AG08395 (cell line): ENCODE measurements at places on chromosomes 16 and 17.

GRCh38 chr17:62871291-62871690, 63.2 kb upstream of the MARCHF10 start:
- no peak for DNase-seq

GRCh38 chr17:61073799-61074513, 325.7 kb upstream of the TBX2 start:
- peak; percentile 3 for DNase-seq

- DNase-seq, result peak; percentile 96
These were observed 10.6 kb downstream of the CNTD1 start for GRCh38 chr17:42809250-42809649.

DNA sequence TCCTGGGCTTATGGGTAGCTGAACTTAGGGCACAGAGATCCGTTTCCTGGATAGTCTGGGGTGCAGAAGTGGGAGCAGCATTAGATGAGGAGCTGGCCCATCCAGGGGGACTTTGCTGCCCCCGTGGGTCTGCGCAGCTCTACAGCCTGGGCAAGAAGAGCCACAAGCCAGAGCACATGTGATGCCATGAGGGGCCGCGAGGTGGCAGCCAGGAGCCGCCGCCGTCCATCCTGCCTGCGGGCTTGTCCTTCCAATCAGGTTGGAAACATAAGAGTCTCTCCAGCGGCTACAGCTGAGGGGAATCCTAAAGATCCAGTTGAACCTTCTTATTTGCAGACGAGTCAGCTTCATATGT, 21.9 kb downstream of the C1QTNF1 start:
- DNase-seq, result peak; percentile 77

DNA sequence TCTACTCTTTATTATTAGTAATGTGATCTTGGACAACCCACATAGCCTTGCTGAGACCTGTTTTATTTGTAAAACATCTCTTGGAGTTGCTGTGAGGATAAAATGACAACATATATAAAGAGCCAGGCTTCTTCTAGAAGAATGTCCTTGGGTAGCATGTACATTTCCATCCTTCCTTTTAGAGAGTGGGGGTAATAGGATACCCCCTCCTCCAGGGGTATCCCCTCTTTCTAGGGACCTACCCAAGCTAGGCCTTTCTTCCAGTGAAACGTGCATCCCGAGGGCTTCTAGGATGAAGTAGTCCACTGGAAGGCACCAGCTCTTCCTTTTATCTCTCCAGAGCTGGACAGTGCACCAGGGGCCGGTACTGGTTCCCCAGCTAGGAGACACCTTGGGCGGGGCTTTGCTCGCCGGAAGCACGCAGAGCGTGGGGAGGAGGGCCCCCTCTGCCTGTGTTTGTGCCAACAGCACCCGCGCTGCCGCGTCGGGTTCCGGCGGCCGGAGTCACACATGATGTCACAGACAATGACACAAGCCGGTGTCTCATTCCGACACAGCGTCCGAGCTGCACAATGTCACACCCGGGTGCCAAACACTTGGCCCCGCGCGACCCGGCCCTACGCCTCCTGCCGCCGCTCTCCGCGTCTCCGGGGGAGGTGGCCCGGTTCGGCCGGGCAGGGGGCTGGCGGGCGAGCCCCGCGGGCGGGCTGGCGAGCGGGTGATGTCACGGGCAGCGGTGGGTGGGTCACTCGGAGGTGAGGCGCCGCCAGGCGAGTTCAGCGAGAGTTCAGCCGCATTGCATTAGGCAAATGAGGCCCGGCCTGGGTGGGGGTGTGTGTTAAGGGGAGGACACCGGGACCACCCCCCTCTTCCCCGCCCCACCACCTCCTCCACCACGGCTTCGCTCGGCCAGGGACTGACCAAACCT, 23.4 kb downstream of the GJD3 start:
- peak; percentile 82 for DNase-seq

GRCh38 chr16:27838536-27839175, 224.9 kb downstream of the GSG1L start:
- DNase-seq, result no peak

- no peak for DNase-seq
These were observed 7.0 kb downstream of the VAC14 start for GRCh38 chr16:70793851-70794502.

GRCh38 chr16:58249388-58249779, 45.4 kb downstream of the PRSS54 start:
- no peak for DNase-seq

DNA sequence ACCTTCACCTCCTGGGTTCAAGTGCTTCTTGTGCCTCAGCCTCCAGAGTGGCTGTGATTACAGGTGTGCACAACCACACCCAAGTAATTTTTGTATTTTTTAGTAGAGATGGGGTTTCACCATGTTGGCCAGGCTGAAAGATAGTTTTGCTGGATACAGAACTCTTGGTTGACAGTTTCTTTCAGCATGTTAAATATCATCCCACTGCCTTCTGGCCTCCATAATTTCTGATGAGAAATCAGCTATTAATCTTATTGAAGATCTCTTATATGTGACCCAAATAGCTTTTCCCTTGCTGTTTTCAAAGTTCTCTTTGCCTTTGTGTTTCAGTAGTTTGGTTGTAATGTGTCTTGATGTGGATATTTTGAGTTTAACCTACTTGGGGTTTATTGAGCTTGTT, 50.3 kb upstream of the BRD7 start:
- no peak for DNase-seq

GRCh38 chr17:71200597-71200996, 920.2 kb upstream of the SOX9 start:
- DNase-seq, result no peak

- no peak for DNase-seq
These were observed 23.4 kb upstream of the SKAP1 start for GRCh38 chr17:48453447-48453846.

DNA sequence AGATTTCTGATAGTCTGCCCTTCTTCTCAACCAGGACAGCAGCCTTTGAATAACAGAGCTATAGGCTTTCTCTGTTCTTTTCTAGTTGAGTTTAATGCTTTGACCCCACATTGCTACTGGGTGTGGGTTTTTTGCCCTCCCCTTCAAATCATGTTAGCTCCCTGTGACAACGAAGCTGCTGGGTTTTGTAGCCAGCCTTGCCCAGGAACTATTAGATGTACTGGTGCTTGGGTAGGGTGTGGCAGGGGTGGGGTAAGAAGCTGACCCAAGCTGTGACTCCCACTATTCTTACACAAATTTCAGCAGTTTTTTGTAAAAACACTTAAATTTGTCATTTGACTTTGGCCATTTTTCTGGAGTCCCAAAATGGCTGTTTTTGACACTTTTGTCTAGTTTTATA, 69.7 kb downstream of the NLK start:
- no peak for DNase-seq

- no peak for DNase-seq
These were observed 387.5 kb downstream of the UTP18 start for GRCh38 chr17:51647826-51648225.

- DNase-seq, result no peak
These were observed 333.0 kb upstream of the C16orf82 start for GRCh38 chr16:26733710-26734109.

DNA sequence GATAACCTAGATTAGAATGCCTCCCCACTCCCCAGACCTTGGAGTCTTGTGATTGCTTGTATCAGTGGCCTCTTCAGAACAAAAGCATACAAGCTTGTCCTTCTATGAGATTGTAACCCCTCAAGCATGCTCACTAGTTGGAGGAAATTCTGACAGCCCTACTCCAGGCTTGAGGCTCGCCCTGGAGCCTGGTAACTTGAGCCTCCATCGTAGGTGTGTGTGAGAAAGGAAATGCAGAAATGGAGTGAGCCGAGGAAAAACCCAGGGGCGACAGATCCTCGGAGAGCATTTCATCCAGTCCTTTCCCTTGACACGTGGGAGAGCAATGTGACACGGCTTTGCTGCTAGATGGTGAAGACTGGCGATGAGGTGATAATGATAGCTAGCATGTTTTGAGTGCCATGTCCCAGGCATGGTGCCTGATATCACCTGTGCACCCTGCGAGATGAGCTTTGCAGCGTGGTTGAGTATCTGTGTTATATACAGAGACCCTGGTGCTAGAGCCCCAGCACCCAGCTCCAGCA, 31.2 kb downstream of the GNAO1 start:
- no peak for DNase-seq

DNA sequence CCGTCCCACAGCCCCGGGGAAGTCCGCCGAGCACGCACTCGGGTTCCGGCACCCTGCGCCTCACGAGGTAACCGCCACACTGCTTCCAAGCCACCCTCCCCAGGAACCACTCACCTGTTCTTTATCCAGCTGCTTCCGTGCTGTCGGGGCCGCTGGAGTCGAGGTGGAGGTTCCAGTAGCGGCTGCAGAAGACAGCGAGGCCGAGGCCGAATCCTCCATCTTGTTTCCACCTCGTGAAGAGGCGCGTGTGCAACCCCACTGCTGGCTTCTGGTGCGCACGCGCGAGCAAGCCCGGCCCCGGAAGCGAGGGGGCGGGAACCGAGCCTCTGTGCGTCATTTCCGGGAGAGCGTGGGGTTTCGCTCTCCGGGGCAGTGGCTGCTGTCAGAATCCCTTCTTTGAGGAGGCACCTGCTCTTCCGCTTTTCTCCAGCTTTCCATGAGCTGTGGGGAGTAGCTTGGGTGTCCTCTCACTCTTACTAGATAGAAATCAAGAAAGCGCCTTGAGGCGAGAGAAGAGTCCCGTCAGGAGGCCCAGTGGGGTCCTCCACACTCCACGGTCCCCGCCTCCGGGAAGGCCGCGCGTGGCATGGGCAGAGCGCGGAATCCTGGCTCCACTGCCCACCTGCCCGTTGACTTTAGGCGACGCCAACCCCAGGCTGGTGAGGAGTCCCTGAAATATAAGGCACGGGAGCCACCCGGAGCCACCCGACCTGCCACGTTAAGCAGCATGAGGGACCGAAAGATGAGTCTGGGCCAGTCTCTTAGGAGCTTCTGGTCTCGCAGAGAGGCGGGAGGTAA, at the start of gene RSL1D1:
TSS of gene RSL1D1 (minus strand) at position 249 of the 798 bp plus-strand sequence. CDS start at position 219, 30 bp downstream.
- DNase-seq, result peak; percentile 100

DNA sequence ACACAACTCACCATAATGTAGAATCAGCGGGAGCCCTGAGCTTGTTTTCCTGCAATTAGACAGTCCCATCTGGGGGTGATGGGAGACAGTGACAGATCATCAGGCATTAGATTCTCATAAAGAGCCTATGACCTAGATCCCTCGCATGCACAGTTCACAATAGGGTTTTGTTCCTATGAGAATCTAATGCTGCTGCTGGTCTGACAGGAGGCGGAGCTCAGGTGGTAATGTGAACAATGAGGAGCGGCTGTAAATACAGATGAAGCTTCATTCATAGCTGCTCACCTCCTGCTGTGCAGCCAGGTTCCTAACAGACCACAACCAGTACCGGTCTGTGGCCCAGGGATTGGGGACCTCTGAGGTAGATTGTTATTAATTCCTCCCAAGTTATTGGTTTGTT, 2.9 kb upstream of the DOK4 start:
- DNase-seq, result no peak

DNA sequence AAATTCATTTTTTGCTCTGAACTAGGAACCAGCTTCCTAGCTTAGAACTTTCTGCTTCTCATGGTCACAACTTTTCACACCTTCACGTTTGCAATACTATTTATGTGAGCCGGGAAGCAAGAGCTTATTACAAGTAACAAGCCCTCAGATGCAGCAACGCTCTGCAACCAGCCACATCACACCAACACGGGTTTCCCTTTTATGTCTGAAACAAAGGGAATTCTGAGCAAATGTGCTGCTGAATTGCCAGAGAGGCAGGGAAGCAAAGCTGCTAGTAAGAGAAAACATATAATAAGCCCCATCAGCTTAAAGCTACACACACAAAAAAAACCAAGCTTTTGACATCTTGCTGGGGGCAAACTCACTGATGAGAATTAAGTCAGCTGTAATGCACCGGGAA, 122.2 kb downstream of the SLC39A11 start:
- no peak for DNase-seq

DNA sequence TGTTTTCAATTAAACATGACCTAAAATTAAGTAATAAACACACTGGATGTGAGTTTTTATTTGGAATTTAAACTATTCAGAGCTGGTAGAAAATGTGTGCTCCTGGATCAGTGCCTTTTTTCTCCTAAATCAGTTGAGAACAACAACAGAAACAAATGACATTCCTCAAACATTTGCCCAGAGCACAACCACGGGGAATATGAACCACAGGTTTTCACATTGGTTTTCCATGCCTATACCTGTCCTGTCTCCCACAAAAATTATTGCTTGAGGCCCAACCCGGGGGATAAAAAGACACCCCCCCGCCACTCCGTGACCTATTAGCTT, 6.8 kb downstream of the HSBP1 start:
- DNase-seq, result peak; percentile 56

GRCh38 chr17:80860101-80860671, 131.5 kb upstream of the CHMP6 start:
- DNase-seq, result no peak

GRCh38 chr17:47846716-47847340, 4.1 kb downstream of the SP6 start:
- no peak for DNase-seq

DNA sequence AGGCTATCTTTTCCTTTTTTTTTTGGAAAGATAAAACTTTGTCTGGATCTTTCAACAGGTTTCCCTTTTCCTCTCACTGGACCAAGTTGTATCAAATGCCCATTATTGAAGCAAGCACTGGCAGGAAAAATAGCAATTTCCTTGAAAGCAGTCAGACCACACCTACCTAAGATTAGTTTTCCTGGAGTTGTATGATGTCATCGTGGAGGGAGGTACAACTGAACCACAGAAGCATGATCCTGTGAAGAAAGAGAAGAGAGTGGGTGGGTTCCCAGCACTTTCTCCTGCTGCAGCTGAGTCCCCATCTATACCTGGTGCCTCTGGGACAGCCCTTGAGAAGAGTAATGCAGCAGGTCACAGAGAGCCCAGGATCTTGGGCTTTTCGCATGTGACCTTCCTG, 63.6 kb upstream of the ERCC4 start:
- DNase-seq, result no peak

DNA sequence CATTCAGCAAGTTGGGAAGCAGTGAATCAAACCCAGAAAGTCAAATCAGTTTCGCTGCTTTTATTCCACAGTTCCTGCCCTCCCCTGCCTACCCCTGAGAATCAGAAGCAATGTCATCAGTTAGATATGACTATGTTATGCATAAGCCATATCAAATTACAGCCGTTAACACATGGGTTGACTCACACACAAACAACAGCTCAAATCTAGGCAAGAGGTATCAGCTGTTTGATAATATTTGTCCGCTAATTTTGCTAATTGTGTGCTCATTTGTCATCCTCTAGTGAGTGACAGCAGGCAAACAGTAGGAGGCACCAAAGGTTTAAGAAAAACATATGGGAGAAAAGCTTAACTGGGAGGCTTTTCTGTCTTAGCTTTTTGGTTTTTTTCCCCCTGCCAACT, 327.4 kb upstream of the CCL2 start:
- peak; percentile 46 for DNase-seq

GRCh38 chr16:64865069-64865696, 256.7 kb downstream of the CDH11 start:
- no peak for DNase-seq

DNA sequence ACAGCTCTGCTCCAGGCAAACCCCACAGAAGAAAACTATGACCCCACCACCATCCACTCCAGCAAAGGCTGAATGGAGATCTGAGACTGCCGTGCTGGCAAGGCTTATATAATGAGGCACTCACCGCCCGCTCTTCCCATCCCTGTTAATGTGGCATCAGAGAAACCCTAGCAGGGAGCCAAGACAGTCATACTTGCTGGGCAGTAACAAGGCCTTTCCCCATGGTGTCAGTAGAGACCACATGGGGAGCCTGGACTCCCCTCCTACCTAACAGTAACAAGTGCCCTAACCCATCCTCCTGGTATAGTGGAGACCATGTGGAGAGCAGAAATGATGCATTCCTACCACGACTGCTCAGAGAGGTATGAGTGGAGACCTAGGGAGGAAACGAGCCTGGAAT, 235.2 kb downstream of the C16orf78 start:
- peak; percentile 66 for DNase-seq
